ENCODE measurements at places on chromosomes 5 and 9.

DNA sequence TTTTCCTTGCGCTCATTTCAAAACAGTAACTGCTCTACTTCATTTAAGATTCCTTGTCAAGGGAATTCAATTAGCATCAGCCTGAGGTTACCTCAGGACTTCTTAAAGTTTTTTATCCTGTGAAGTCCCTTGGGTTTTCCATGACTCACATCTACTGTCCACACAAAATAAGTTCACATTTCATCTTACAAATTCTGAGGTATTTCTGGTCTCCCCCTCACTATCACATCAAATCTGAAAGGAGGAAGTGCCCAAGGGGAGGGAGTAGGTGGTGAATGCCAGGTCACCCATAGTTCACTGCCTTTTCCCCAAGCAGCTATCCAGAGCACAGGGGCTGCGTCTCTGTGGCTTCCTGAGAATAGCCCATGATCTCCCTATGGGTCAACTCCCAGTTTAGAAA is 227.1 kb upstream of the NREP start:
- DNase-seq, result no peak

GRCh38 chr9:100992632-100993031 is 35.9 kb upstream of the PLPPR1 start:
- DNase-seq, result no peak

DNA sequence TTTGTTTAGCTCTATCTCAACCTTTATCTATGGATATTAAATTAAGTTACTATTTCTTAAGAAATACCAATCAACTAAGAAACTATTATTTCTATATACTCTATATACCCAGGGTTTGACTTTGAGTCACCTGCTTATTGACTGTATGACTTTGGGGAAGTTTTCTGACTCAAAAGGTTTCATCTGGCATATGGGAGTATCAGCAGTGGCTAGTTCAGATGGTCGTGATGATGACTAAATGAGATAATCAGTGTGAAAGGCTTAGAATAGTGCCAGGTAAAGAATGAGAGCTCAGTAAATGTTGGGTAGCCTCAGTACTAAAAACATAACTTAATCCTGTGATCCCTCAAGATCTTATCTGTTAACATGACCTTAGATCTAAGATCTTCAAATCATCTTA is 179.7 kb upstream of the ISL1 start:
- DNase-seq, result no peak

GRCh38 chr9:96253059-96253696 is 48.8 kb downstream of the HSD17B3 start:
- no peak for DNase-seq

DNA sequence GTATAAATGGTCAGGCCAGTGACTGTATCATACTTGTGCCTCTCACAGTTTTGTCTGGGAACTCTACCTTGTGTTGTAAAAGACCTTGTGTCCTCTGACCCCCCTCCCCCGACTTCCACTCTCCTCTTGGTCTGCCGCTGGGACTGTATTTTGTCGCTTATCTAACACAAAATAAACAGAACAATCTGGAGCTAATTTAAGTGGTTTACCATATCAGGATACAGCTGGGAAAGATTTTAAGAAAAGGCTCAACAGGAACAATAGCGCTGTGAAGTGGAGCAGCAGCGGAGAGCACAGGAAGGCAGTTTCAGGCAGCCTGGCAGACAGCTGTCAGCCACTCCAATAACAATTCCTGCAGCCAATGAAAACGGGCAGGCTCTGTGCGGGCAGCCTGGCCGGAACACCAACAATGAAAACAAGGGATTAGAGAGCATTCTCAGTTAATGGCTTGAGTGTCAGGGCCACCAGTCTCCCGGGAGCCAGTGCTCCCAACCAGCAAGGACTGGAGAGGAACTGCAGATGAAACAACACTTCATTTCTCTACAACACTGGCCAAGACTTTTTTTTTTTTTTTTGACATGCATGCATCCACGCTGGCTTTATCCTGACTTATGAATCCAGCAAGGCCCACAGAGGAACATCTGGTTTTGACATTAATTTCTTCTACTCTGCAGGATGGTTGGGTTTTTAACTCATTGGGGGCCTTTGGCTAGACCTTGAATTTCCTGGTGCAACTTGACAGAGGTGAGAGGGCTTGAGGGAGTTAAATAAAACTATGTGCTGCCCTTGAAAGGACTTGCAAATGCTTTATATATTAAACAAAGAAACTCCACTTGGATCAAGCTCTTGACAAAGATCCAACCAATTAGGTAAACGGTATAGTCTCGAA is 76.7 kb downstream of the ARSB start:
- DNase-seq, result peak; percentile 8

DNA sequence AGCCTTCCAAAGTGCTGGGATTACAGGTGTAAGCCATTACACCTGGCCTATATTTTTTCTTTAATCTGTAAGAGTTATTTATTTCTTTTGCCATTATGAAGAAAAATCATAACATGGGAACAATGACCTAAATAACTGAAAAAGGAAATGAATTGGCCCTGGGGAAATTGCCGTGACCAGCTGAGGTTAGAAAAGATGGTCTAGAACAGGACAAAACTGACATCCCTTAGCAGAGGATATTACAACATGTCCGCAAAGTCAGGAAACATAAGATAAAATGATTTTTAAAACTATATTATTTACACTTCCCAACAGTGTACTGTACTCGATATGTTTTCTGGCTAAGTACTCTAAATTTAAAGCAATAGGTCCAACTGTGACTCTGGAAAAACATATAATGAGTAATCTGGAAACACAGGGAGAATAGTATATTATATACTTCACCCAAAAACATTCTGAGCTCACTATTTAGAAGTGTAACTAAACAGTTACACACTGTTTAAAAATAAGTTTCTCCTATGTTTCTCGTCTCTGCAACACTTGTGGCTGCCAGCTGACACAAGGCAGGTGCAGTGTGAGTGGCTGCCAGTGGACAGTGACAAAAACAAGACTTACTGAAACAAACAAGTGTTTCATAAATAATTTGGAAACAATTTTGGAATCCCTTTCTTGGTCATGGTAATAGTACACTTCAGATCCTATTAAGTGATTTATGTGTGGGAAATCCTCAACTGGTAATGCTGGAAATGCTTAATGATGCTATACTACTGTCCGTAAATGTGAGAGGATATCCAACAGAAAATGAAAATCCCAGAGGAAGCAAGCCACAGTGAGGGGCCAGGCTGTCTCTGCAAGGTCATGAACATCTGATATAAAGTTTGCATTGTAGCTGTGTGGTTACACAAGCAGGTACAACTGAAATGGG is 69.1 kb downstream of the C9orf85 start:
- no peak for DNase-seq

- DNase-seq, result peak; percentile 55
These were observed 373.6 kb downstream of the ADGRV1 start for GRCh38 chr5:90932052-90932699.

- no peak for DNase-seq
These were observed 340.8 kb downstream of the HCN1 start for GRCh38 chr5:45355189-45355992.

GRCh38 chr9:27352457-27353165 is 55.7 kb upstream of the EQTN start:
- DNase-seq, result no peak

DNA sequence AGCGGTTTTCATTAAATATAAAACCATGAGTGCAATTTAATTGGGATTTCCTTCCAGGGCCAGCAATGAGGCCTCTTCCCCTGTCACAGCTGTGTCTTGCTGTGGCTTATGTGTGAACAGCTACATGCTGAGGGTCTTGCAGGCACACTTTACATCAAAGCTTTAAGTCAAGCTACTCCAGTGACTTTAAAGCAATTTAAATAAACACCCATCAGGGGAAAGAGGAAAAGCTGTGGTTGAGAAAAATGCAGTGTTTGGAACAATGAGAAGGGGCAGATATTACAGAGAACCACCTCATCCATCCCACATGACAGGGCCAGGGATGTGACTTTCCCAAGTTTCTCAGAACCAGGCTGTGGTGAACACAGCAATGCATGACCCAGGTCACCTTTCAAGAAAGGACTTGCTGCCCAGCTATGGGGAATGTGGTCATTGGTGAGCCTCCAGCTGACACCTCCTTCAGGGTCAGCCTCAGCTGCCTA is 115.9 kb upstream of the LPAR1 start:
- DNase-seq, result no peak

GRCh38 chr5:40916226-40916625 is 6.9 kb downstream of the C7 start:
- DNase-seq, result no peak

GRCh38 chr5:158811921-158812320 is 287.8 kb downstream of the EBF1 start:
- DNase-seq, result no peak

- DNase-seq, result no peak
These were observed 187.3 kb downstream of the FBN2 start for GRCh38 chr5:128350705-128351104.

DNA sequence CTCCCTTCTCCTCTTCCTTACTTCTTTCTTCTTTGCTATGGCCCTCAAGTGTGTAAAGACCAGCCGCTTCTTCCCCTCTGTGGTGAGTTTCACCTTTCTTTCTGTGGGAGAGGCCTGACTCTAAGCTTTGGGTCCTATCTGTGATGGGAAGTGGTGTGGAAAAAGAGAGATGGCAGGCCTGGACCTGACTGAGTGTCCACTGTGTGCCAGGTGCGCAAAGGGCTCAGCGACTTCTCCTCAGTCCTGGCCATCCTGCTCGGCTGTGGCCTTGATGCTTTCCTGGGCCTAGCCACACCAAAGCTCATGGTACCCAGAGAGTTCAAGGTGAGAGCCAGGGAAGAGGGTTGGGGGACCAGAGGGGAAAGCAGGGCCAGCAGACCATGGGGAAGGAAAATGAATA is 5.9 kb downstream of the SLC4A9 start:
- DNase-seq, result no peak

DNA sequence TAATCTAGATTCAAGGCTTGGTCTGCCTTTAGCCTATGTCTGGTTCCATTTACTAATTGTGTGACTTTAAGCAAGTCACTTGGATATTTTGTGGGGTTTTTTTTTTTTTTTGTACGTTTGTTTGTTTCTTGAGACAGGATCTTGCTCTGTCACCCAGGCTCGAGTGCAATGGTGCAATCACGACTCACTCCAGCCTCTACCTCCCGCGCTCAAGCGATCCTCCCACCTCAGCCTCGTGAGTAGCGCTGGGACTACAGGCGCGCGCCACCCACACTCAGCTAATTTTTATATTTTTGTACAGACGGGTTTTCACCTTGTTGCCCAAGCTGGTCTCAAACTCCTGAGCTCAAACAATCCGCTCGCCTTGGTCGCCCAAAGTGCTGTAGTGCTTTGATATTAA is 1.1 kb upstream of the PFDN1 start:
- DNase-seq, result no peak

- DNase-seq, result no peak
These were observed 29.8 kb downstream of the PRUNE2 start for GRCh38 chr9:76876098-76876497.

GRCh38 chr9:112125951-112126388 is 49.1 kb downstream of the SUSD1 start:
- no peak for DNase-seq

DNA sequence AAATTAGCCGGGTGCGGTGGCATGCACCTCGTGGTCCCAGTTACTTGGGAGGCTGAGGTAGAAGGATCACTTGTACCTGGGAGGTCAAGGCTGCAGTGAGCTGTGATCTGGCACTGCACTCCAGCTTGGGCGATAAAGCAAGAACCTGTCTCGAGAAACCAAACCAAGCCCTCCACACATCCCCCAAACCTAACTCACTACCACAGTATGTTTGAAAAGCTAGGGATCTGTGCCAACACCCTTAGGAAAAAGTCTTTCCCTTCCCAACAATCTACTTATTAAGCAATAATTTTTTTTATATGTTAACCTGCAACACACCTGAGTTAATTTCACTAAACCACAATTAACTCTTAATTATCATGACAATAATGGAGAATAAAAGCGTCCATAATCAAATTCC is 2.2 kb downstream of the UBTD2 start:
- no peak for DNase-seq
